ENCODE measurements at places on chromosomes 16 and 17. TPM values are rescaled to one million over a fixed set of nuclear protein-coding genes. Genes with fewer than 3 reads are reported as not detected.

The TBC1D3C gene
- 0.19 TPM for polyA plus RNA-seq

The NPIPA3 gene
- 2.2 TPM for polyA plus RNA-seq

The DNAH9 gene
- 0.53 TPM for polyA plus RNA-seq

The DOK4 gene
- polyA plus RNA-seq, result 16.7 TPM

The DHRS7C gene
- not detected for polyA plus RNA-seq

The CYGB gene
- 10.3 TPM for polyA plus RNA-seq

The COX10 gene
- 4.6 TPM for polyA plus RNA-seq

The NTN1 gene
- 2.2 TPM for polyA plus RNA-seq

The CDT1 gene
- 0.35 TPM for polyA plus RNA-seq
